ENCODE measurements at places on chromosomes 2 and 18. TPM values are rescaled to one million over a fixed set of nuclear protein-coding genes. Genes with fewer than 3 reads are reported as not detected.

The PSMA8 gene
- total RNA-seq, result not detected

The ABCG5 gene
- total RNA-seq, result not detected

The CERKL gene
- not detected for total RNA-seq

The RNF25 gene
- 12.5 TPM for total RNA-seq

The UGT1A7 gene
- not detected for total RNA-seq
